ENCODE measurements at places on chromosomes 2 and 18.

GRCh38 chr2:74111380-74111779 is 36.3 kb downstream of the BOLA3 start:
- no peak for DNase-seq

DNA sequence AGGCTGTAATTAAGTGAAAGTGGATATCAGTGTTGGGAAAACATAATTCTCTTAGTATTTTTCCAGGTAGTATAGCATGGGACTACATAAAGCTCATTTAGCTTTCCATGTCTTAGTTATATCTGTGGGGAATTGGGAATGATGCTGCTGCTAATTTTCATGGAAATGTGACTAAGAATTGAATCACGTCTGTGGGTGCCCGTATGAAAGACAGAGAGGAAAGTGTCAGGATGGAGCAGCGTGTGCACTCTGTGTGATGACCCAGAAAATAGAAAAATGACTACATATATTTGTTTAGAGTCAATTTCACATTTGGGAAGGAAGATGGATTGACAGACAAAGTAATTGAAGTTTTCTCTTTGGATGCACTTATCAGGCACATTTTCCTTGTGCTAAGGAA is 212.1 kb downstream of the PTPRM start:
- no peak for DNase-seq

DNA sequence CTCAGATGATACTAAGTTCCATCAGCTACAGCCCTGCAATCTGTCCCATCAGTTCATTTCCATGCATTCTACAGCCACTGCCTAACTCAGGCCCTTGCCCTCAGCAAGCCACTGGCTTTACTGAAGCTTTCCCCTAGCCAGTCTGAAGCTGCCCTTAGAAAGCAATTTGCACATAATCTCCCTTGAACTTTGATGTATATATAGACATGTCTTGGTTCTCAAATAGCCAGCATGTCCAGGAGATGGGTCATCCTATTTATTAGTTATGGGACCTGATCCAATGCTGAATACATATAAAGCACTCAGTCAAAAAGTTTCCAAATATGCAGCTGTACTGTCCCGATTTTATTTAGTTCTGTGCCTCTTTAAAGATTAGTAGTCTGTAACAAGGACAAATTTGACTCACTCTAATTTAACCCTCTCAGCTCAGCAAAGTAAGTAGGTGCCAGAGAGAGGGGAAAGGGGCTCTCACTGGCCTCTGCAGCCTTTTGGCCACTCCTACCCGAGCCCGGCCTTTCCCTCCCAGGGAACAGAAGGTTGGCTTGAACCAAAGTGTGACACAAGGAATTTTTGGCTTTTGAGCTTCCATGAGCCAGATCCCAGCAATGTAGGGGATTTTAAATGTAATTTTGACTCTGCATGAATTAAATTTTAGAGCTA is 70.7 kb downstream of the CCDC93 start:
- DNase-seq = no peak

- DNase-seq = no peak
These were observed 24.2 kb upstream of the NBEAL1 start for GRCh38 chr2:202990501-202990900.

GRCh38 chr2:158809816-158810215 is 14.7 kb downstream of the DAPL1 start:
- DNase-seq = no peak

DNA sequence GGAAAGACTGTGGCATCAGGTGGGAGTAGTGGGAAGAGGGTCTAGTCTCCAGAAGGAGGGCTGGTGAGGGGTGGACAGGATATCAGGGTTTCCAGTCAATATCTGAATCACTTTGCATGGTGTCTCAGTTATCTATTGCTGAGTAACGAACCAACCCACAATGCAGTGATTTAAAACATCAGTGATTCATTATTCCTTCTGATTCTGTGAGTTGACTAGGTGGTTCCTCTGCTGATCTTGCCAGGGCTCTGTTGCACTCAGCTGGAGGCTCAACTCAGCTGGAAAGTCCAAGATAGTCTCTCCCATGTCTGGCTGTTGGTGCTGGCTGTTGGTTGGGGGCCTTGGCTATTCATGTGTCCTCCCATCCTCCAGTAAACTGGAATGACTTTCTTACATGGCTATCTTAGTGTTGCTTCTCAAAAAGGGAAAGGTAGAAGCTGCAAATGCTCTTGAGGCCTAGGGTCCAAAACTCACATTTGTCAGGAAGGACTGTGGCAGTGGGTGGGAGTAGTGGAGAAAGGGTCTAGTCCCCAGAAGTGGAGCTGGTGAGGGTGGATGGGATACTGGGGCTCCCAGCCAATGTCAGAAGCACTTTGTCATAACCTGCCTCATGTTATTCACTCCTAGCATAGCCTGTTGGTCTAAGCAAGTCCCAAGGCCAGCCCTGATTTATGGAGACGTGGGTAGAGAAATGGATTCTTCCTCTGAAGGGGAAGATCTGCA is 13.9 kb downstream of the IL1F10 start:
- no peak for DNase-seq

- no peak for DNase-seq
These were observed 170.9 kb downstream of the CAPN13 start for GRCh38 chr2:30636311-30636710.

DNA sequence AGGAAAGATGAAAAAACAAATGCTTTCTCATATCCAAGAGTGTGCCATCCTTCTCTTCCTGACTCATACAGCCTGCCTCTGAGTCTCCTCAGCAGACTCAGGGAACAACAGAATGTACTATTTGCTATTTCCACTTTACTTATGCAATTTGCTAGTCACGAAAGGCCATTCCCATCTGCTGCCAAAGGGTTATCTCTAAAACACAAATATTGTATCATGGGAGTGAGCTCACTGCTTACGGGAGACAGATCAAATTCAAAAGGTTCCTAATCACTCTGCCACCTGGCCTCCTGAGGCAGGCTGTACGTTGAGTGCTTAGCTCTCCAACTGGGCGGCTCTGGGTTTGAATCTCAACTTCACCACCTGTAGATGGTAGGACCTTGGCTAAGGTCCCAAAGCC is 92.0 kb downstream of the GAREM1 start:
- DNase-seq = peak; percentile 4

DNA sequence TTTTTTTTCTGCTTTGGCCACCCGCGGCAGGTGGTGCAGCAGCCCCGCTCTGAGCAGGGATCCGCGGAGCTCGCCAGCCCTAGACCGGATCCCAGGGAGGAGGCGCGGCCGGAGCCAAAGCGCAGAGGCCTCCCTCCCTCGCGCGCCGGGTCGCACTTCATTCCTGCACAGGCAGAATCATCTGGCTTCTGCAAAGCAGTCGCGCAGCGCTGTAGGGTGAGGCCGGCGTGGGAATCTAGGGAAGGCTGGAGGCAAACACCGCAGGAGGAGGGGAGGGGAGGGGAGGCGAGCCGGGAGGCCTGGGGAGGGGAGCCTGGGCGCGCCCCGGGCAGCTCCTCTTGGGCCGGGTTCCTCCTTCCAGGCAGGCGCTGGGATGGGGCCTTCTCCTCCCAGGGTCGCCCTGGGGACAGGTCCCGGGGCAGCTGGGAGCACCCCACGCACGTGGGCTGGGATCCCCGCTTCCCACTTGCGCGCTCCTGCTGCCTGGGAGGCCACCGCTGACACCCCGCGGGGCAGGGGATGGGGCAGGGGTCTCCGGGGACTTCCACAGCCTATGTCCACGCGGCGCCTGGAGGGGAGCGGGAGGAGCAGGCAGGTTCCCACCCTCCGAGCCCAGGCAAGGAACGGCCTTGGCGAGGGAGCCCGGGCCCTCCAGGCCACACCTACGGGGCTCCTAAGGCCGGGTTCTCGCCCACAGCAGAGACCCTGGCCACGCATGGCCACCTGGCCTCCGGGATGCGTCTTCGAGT is 45.0 kb downstream of the MBP start:
- DNase-seq = no peak

- DNase-seq = peak; percentile 36
These were observed 86.4 kb upstream of the FBXO11 start for GRCh38 chr2:47992671-47993070.

GRCh38 chr18:45012286-45012685 is 331.6 kb downstream of the SETBP1 start:
- DNase-seq = no peak

- DNase-seq = no peak
These were observed 88.8 kb downstream of the GFPT1 start for GRCh38 chr2:69298261-69298660.

DNA sequence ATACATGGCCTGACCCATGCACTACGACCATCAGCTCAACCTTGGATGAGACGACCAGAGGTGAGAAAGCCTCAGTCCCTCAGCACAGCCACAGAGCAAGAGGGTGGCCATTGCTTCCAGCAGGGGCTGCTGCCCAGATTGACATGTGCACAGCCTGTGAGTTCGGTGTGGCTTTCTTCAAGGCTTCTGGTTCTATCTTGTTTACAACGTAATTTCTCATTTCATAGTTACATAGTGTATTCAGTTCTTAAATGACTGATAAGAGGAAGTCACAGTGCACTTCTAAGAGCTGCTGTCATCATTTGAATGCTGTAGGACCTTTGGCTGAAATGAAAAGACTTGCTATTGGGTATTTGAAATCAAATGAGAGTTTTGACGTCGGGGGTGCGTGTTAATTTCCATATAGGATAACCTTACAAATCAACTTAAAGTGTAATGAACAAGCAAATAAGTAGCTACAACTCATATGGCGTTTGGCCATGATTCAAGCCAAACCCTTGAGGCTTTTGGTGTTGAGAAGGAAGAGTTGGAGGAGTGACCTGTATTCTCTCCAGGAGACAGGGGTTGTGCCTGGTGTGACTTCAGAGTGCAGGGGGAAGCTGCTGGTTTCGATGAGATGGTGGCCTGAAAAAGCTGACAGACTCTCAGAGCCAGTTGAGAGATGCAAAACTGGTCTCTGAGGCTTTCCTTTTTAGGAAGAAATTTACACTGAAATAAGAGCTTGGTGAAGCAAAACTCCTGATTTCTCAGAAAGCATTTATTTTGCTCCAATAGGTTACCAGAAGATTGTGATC is 51.0 kb downstream of the TSHZ1 start:
- DNase-seq = no peak

- DNase-seq = no peak
These were observed 124.0 kb downstream of the NRP2 start for GRCh38 chr2:205806143-205806905.

GRCh38 chr2:42300527-42300926 is 60.5 kb downstream of the COX7A2L start:
- DNase-seq = no peak

DNA sequence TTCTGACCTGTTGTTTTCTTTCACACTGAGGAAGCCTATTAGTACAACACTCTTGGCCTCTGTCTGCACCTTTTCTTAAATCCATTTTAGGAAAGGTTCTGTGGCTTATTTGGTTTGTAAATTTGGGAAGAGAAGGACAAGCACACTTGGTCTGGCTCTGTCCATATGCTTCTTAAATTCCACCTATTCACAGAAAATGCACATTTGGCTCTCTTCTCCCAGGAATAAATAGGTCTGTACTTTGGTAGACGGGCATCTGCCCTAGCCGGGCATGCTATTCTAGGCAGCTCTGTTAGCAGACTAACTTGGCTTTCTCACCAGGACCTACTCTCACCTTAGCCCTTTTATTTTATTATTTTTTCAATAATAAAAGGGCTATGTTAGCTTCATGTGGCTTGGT is 1211.8 kb upstream of the SLC39A10 start:
- no peak for DNase-seq

GRCh38 chr2:84197901-84198300 is 261.2 kb downstream of the SUCLG1 start:
- no peak for DNase-seq

DNA sequence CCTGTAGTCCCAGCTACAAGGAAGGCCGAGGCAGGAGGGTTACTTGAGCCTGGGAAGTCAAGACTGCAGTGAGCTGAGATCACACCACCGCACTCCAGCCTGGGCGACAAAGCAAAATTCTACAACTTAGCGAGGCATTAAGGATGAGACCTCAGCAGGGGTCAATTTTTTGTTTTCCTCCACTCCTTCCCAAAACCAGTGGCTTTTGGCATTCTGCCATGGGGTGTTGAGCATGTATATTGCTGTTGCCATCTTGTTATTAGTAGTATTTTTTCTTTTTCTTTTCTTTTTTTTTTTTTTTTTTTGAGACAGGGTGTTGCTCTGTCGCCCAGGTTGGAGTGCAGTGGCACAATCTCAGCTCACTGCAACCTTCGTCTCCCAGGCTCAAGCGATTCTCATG is 8.9 kb upstream of the GIGYF2 start:
- DNase-seq = no peak

- DNase-seq = no peak
These were observed 79.0 kb upstream of the ID2 start for GRCh38 chr2:8602809-8603208.

DNA sequence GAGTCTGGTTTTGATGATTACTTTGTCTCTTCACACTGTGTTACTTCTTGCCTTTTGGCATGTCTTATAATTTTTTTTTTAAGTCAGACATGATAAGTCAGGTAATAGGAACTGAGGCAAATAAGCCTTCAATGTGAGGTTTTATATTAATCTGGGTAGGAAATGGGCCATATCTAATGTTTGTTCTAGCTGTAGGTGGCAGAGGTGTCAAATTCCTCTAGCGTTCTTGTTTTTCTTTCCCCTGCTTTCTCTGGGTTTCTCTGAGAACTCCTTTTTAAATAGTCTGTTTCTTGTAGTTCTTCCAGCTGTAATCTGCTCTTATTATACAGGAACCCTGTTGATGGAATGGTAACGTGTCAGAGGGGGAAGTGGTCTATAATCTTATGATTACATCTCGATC is 5.7 kb downstream of the SP140 start:
- no peak for DNase-seq

DNA sequence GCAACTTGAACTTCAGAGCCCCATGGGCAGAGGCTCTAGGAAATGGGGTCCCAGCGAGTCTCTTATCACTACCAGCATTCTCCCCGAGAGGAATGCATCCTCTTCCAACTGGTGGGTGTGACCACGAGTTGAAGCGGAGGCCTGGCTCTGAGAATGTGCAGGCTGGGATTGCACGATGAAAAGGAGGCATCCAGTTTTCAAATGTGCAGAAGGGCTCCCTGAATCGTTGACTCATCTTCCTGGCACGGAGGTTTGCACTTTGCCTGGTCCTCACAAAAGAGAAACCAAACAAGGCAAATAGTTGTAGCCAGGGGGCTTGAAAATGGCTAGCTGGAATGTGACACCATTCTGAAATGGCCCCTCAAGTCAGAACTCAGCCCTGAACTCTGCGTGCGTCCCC is 216.7 kb downstream of the GLI2 start:
- no peak for DNase-seq

GRCh38 chr2:128326346-128326745 is 7.7 kb upstream of the HS6ST1 start:
- DNase-seq = no peak

- no peak for DNase-seq
These were observed 104.2 kb downstream of the TPGS2 start for GRCh38 chr18:36724591-36725001.

DNA sequence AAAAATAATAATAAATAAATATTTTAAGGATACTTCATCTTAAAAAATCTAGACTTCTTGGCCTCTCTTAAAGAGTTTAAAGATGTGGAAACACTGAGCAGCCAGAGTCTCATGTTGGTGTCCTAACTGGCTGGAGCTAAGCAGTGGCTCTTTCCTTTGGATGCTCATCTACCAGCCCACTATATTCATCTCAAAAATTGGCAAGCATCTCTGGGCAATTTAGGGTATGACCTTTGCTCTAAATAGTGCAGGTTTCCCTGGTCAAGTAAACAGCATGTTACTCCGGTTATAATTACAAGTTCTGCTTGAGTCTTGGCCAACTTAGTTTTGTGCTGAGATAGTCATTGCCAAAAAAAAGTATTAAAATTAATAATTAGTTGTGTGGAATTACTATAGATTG is 117.8 kb downstream of the TTC27 start:
- DNase-seq = no peak

GRCh38 chr2:236827997-236828396 is 257.7 kb upstream of the COPS8 start:
- DNase-seq = no peak

All from OCI-M1 (cell line).